Osteocyte (in vitro differentiated cells): ENCODE measurements at places on chromosomes 1 and 21.

DNA sequence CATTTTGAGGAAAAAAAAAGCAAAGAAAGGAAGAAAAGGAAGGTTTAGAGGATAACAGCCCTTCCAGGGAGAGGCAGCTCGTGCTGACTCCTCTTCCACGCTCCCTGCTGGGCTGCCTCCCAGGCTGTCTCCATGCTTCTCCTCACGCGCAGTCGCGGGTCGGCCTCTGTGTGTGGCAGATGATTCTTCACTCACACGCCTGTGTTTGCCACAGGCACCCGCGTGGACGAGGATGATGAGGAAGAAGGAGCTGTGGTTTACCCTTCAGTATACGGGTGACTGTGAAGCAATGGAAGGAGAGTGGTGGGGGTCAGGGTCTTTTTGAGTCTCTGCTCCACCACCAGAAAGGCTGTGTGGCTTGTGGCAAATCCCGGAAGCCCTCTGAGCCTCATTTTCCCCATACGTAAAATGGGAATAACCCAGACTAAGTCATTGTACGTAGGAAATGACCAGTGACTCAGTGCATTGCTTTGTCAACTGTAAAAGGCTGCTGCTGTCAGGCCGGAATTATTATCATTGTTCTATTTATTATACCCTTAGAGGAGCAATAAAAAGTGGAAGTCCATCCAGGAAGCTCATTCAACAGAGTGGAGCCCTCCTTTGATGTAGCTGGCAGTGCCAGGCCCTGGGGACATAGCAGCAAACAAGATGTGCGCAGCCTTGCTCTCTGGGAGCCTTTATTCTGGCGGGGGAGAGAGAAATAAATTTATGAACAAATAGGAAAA lies 11.9 kb upstream of the SH2D2A start:
- H3K36me3 ChIP-seq, result no peaks in the 10 kb centered on the region
- H3K27ac ChIP-seq, result no peak overlapping the region
- H3K4me1 ChIP-seq, result peaks cover 7% of the 10 kb centered on the region
- peaks cover 29% of the 10 kb centered on the region for H3K27me3 ChIP-seq

DNA sequence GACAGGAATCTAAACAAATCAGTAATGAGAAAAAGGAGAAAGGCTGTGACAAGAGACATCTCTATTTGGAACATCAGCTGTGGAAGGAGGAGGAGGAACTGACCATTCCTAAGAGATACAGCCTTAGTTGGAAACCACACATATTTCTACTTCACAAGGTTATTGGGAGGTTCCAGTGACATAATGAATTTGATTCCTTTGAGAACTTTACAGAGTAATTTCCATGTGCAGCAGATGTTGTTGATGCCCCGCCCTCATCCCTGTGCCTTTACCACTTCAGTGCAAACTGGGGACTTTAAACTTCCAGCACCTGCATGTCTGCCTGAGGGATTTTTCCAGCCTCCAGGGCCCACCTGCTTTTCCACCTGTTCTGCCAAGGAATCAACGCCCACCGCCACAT lies 9.3 kb upstream of the ST6GALNAC5 start:
- no peaks in the 10 kb centered on the region for H3K36me3 ChIP-seq
- no peak overlapping the region for H3K27ac ChIP-seq
- H3K27me3 ChIP-seq, result peaks cover 6% of the 10 kb centered on the region
- no peak overlapping the region for H3K4me3 ChIP-seq
- H3K4me1 ChIP-seq, result peaks cover 2% of the 10 kb centered on the region
- no peak for DNase-seq

GRCh38 chr1:183487674-183488442 lies 15.6 kb downstream of the SMG7 start:
- no peak overlapping the region for H3K4me3 ChIP-seq
- no peak overlapping the region for H3K27ac ChIP-seq
- H3K4me1 ChIP-seq, result no peaks in the 10 kb centered on the region

GRCh38 chr1:236685917-236686814 lies at the start of gene ACTN2:
ACTN2 (plus strand) TSS chr1:236686499; CDS start chr1:236686674, 175 bp downstream.
- H3K4me3 ChIP-seq, result peak within 1 kb of the TSS; percentile 61
- H3K27ac ChIP-seq, result no peak within 1 kb of the TSS
- no peaks in the 10 kb centered on the region for H3K36me3 ChIP-seq
- H3K4me1 ChIP-seq, result peaks cover 8% of the 10 kb centered on the region
- peak; percentile 85 for DNase-seq

DNA sequence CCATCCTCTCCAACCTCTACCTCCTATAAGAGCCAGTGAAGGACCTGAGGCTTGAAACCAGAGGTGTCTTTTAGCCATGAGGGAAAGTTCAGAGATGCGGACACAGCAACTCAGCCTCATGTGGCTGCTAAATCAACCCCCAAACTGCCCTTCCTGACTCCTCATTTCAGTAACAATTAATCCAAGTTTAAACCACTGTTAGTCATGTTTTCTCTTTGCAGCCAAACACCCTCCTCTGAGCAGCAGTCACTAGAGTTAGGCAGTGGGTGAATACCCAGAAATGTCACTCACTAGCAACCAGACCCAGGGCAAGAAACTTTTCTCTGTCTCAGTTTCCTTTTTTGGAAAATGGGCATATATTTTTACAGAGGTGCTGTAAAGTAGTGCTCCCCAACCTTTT lies 71.2 kb downstream of the KCNJ15 start:
- no peak overlapping the region for H3K4me3 ChIP-seq
- peaks cover 16% of the 10 kb centered on the region for H3K4me1 ChIP-seq
- no peaks in the 10 kb centered on the region for H3K36me3 ChIP-seq
- H3K27ac ChIP-seq, result no peak overlapping the region
- no peak for DNase-seq
- H3K27me3 ChIP-seq, result no peaks in the 10 kb centered on the region

DNA sequence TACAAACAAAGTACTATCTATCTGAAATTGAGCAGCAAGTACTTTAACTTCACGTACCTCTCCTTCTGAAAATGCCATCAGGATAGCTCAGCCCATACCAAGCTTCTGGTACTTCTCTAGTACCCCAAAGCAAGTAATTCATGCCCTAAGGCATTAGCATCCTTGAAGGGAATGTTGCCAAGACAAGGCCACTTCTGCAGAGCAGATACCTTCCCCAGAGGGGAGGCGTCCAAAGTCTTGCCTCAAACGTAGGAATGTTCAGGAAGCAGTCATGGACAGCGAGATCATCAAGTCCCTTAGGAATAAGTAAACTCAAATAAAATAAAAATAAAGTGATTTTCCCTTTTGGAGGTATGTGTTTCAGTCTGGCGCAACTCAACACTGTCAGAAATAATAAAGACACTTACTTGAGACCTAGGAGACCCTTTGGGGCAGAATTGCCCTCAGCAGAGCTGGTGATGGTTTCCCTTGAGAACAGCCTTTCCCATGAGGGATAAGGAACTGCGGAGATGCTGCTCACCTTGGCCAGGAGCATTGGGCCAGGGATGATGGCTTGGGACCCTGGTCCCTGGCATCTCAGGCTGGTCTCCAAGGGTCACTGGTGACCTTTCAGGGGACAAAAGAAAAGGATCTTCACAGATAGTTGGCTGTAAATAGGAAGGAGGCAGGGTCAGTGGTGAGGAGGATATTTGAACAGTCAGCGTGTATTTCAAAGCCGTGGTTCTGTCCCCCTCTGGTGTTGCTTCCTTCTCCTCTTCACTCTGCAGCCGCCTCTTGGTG lies 522.9 kb downstream of the KIF26B start:
- H3K4me3 ChIP-seq, result no peak overlapping the region
- H3K27me3 ChIP-seq, result no peaks in the 10 kb centered on the region
- peaks cover 1% of the 10 kb centered on the region for H3K36me3 ChIP-seq
- no peak overlapping the region for H3K27ac ChIP-seq
- peaks cover 11% of the 10 kb centered on the region for H3K4me1 ChIP-seq

DNA sequence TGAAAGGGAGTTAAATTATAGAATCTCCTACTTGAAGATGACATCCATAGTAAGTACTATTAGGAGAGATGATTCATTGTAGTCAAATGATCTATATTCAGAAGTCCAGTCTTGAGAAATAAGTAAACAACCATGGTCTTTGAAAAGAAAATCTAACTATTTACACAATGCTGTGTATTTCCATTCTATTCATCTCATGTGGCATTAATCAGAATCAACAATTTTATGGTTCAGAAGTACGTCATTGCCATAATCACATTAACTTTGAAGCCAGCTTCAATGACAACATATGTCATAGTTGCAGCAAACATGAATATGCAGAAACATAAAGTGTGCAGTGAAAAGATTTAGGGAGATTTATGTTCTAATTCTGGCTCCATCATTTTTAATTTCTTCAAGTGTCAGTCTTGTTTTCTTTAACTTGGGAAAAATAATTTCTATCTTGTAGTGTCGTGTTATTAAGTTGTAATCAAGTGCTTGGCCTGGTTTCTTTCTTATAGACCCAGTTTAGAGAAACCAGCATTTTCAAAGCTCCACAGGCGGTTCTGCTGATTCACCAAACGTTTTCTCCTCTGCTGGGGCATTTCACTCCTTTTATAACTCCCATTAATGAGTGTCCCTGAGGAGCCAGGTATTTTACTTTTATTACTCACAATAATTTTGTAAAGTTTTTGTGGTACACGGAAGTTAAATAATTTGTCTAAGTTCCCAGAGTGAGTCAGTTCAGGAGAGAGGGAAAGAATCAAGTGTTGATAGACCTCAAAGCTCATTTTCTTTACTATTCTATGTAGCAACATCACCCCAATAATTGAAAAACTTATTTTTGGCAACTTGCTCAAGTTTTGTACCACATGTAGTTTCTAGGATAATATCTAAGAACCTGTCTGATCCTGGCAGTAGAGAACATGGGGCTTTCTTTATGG lies 35.9 kb upstream of the PTGS2 start:
- DNase-seq, result no peak
- no peak overlapping the region for H3K27ac ChIP-seq
- H3K27me3 ChIP-seq, result no peaks in the 10 kb centered on the region

DNA sequence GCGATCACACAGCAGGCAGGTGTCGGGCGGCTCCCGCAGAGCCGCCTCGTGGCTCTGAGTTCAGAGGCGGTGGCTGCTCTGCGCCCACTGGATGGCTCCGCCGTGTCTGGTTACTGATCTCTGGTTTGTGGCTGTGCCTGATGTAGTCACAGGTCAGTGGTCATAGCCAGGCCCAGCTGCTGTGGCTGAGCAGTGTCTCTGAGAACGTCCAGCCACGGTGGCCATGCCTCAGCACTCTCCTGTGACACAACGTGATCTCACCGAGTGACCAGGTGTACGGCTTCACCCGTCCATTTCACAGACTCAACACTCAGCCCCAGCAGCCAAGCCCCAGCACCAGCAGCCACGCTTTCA lies 61.2 kb downstream of the KCNN3 start:
- H3K4me3 ChIP-seq, result no peak overlapping the region
- H3K36me3 ChIP-seq, result no peaks in the 10 kb centered on the region
- DNase-seq, result no peak
- H3K27me3 ChIP-seq, result peaks cover 50% of the 10 kb centered on the region

- H3K4me3 ChIP-seq, result no peak overlapping the region
- peaks cover 73% of the 10 kb centered on the region for H3K4me1 ChIP-seq
Observed at GRCh38 chr1:27520651-27521050, 30.7 kb upstream of the WASF2 start.

DNA sequence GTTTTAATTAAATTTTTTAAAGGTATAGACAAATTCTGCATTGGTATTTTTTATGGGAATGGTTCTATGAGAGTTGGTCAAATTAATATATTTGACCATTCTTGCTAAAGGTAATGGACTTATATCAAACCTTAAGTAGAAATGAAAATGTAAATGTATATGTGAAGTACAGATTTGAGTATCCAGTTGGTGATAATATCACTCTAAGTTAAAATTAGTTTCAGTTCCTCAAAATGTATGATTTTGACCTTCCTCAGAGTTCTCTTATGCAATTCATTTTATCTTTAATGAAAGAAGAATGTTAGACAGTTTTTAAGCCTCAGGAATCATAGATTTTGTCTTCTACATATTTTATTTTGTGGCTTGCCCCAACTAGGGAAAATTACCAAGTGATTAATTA lies 1291.5 kb upstream of the B3GALT2 start:
- peaks cover 55% of the 10 kb centered on the region for H3K4me1 ChIP-seq
- no peaks in the 10 kb centered on the region for H3K36me3 ChIP-seq
- H3K27ac ChIP-seq, result no peak overlapping the region
- no peak overlapping the region for H3K4me3 ChIP-seq
- H3K27me3 ChIP-seq, result no peaks in the 10 kb centered on the region
- no peak for DNase-seq

- no peak for DNase-seq
- no peaks in the 10 kb centered on the region for H3K27me3 ChIP-seq
- no peaks in the 10 kb centered on the region for H3K36me3 ChIP-seq
- no peak overlapping the region for H3K4me3 ChIP-seq
Observed at GRCh38 chr1:37127254-37127748, 93.0 kb upstream of the GRIK3 start.

DNA sequence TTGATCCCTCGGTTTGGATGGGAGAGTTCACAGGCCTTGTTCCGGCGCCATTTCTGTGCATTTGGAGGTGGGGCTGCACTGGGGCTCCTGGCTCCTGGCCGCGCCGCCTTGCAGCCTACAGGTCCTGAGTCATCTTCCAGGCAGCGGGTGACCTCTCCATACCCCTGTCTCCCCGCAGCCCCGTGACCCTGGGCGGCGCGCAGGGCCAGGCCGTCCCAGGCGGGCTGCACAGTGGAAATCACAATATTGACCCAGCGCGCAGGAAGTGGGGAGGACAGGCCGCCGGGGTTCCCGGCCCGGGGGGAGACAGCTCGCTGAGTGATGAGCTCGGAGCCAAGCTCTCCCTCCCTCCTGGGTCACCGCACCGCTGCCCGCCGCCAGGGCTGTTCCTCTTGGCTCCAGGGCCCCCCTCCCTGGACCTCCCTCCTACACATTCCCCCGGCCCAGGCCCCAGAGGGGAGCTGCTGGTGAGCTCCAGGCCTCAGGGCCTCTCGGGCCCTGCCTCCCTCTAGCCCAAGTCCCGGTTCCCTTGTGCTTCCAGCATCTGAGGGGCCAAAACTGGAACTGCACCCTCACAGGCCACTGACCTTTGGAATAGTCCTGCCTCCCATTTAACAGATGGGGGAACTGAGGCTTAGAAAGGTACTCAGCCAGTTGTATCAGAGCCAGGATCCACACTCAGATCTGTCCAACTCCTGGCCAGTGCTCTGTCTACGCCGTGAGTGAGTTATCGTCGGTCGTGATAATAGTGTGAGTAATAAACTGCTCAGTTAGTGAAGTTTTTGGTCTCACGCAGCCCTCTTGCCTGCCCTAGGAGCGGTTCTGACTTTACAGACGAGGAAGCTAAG lies 142.9 kb upstream of the WNT4 start:
- no peaks in the 10 kb centered on the region for H3K4me1 ChIP-seq
- no peak overlapping the region for H3K27ac ChIP-seq
- no peak overlapping the region for H3K4me3 ChIP-seq
- H3K27me3 ChIP-seq, result peaks cover 15% of the 10 kb centered on the region

GRCh38 chr1:207361889-207362288 lies 40.4 kb downstream of the CD55 start:
- no peaks in the 10 kb centered on the region for H3K4me1 ChIP-seq
- no peak overlapping the region for H3K27ac ChIP-seq
- no peak overlapping the region for H3K4me3 ChIP-seq
- H3K27me3 ChIP-seq, result peaks cover 3% of the 10 kb centered on the region

DNA sequence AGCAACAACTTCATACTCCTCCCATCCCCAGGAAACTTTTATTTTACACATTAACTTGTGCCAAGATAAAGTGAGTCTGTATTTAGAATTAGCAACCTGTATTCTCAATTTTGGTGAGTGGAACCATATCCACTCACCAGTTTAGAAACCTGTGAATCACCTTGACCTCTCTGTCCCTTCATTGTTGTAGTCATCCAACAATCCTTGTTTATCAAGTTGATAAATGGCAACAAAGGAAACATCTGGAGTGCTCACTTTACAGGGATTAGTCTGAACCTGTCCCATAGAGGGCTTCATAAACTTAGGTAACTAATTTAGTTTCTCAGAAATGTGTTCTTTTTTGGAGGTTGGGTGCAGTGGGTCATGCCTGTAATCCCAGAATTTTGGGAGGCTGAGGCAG lies 3.9 kb upstream of the CLSPN start:
- H3K4me1 ChIP-seq, result peaks cover 6% of the 10 kb centered on the region
- no peak for DNase-seq
- no peaks in the 10 kb centered on the region for H3K27me3 ChIP-seq
